ENCODE measurements at places on chromosomes 6 and 20. TPM values are rescaled to one million over a fixed set of nuclear protein-coding genes. Genes with fewer than 3 reads are reported as not detected.

The RAD21L1 gene
- total RNA-seq, result not detected

The TRIM40 gene
- not detected for total RNA-seq

The PHF10 gene
- total RNA-seq, result 19.9 TPM

The GABRR1 gene
- total RNA-seq, result not detected

The CFB gene
- 3.0 TPM for total RNA-seq

The ZGPAT gene
- total RNA-seq, result 30.0 TPM

The PTPRK gene
- total RNA-seq, result 14.7 TPM

The SYCP2L gene
- 1.9 TPM for total RNA-seq

The TENT5A gene
- total RNA-seq, result 1.1 TPM

The SPDEF gene
- 1.7 TPM for total RNA-seq

The OR12D3 gene
- total RNA-seq, result not detected

The MLIP gene
- not detected for total RNA-seq

The MRAP2 gene
- 1.8 TPM for total RNA-seq

The MDFI gene
- 1.1 TPM for total RNA-seq

The BTN1A1 gene
- total RNA-seq, result not detected

The PTCRA gene
- total RNA-seq, result not detected

The EXOC2 gene
- 11.5 TPM for total RNA-seq

The EEF1A2 gene
- 153 TPM for total RNA-seq

The MAN1A1 gene
- total RNA-seq, result 0.05 TPM

The PPP1R14C gene
- total RNA-seq, result 3.5 TPM

The MCHR2 gene
- not detected for total RNA-seq

The ZNF292 gene
- total RNA-seq, result 2.6 TPM

The ZNF391 gene
- total RNA-seq, result 0.23 TPM

The TUBB2A gene
- 99.8 TPM for total RNA-seq

The TSPO2 gene
- total RNA-seq, result not detected

The DEF6 gene
- total RNA-seq, result not detected

The FGD2 gene
- not detected for total RNA-seq

The IMPG1 gene
- total RNA-seq, result not detected

The LRRN4 gene
- total RNA-seq, result 0.06 TPM

The OTOR gene
- not detected for total RNA-seq

The HMGCLL1 gene
- total RNA-seq, result 0.06 TPM

The ERVFRD-1 gene
- not detected for total RNA-seq

The CD109 gene
- 70.4 TPM for total RNA-seq

The NOX3 gene
- not detected for total RNA-seq

The PTGIS gene
- total RNA-seq, result 0.02 TPM

The CDKAL1 gene
- 2.8 TPM for total RNA-seq

The HTR1E gene
- total RNA-seq, result not detected

The CAGE1 gene
- total RNA-seq, result not detected

The AVP gene
- not detected for total RNA-seq

The BANF2 gene
- total RNA-seq, result not detected

The SS18L1 gene
- total RNA-seq, result 8.6 TPM

The RAB44 gene
- 0.03 TPM for total RNA-seq

The RIPPLY2 gene
- total RNA-seq, result 0.49 TPM

The DEFB132 gene
- total RNA-seq, result not detected

The ITPR3 gene
- total RNA-seq, result 39.1 TPM

The C6orf15 gene
- total RNA-seq, result not detected

The EGFL8 gene
- 1.9 TPM for total RNA-seq

The MATN4 gene
- 0.12 TPM for total RNA-seq

The C6orf58 gene
- total RNA-seq, result 0.11 TPM

The SLC24A3 gene
- total RNA-seq, result 0.02 TPM

The SNAP25 gene
- 18.4 TPM for total RNA-seq

The SKIC2 gene
- 19.9 TPM for total RNA-seq

The OPRL1 gene
- total RNA-seq, result 1.5 TPM

The PROKR2 gene
- not detected for total RNA-seq

The ARMC2 gene
- total RNA-seq, result 2.0 TPM

The SGK2 gene
- total RNA-seq, result 6.4 TPM

Data from A549 treated with AZD2906 at 1 μM for 4 hours (cell line).